ENCODE measurements at places on chromosomes 5 and 9. TPM values are rescaled to one million over a fixed set of nuclear protein-coding genes. Genes with fewer than 3 reads are reported as not detected.

GRCh38 chr5:131640043-131640856, 5.2 kb upstream of the RAPGEF6 start:
- H3K27ac ChIP-seq: no peak overlapping the region
- peaks cover 8% of the 10 kb centered on the region for H3K4me1 ChIP-seq
- peaks cover 17% of the 10 kb centered on the region for H3K36me3 ChIP-seq
- no peaks in the 10 kb centered on the region for H3K27me3 ChIP-seq
- no peak overlapping the region for H3K4me3 ChIP-seq

GRCh38 chr9:34072868-34073590, 24.3 kb upstream of the UBAP2 start:
- no peaks in the 10 kb centered on the region for H3K27me3 ChIP-seq
- H3K27ac ChIP-seq: peak overlapping the region; percentile 50
- DNase-seq: no peak
- H3K36me3 ChIP-seq: no peaks in the 10 kb centered on the region
- H3K4me3 ChIP-seq: no peak overlapping the region
- H3K4me1 ChIP-seq: no peaks in the 10 kb centered on the region

DNA sequence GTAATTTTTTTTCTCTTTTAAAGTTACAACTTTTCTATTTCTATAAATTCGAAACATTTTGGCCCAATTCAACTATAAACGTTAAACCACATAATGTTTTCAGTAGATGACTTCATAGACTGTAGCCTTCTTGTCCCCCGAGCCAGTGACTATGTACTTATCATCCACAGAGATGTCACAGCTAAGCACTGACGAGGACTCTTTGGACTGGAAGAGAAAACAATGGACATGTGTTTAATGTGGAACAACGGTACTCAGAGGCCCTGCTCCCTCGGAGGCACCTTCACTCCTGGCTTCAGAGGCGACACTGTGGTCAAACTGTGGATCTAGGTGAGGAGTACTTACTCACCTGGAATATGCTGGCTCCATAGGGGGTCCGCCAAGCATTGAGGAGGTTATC, 105.2 kb downstream of the TLE1 start:
- H3K4me3 ChIP-seq: no peak overlapping the region
- no peak for DNase-seq
- H3K4me1 ChIP-seq: peaks cover 4% of the 10 kb centered on the region
- H3K27ac ChIP-seq: no peak overlapping the region
- no peaks in the 10 kb centered on the region for H3K27me3 ChIP-seq
- H3K36me3 ChIP-seq: peaks cover 5% of the 10 kb centered on the region

DNA sequence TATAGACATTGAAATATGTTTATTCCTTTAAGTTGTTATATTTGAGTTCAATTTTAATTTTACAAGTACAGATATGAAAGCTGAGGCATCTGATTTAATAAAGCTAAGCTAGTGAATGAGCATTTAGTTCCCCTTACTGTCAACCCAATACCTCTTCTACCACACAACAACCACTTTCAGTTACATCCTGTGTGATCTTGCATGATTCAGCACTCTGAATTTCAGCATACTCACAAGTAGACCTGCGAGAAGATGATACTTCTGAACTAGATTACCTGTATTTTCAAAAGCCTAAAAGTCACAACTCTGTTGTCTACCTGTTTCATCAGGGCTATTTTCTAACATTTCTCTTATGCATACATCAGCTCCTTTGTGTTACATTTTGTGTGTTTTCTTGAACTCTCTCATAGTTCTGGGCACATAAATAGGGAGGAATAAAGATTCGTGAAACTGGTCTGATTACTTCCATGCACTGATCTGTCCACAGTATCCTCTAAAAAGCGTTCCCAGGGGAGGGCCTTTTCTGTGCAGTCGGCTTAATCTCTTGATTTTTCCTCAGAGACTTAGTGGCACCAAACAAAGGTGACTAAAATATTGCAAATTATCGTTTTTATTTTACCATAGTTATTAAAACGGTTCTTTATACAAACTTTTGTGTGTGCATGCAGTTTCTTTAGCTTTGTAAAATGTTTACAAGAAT, 2025.5 kb upstream of the NUDT12 start:
- no peaks in the 10 kb centered on the region for H3K4me1 ChIP-seq
- no peak overlapping the region for H3K4me3 ChIP-seq
- no peaks in the 10 kb centered on the region for H3K27me3 ChIP-seq

DNA sequence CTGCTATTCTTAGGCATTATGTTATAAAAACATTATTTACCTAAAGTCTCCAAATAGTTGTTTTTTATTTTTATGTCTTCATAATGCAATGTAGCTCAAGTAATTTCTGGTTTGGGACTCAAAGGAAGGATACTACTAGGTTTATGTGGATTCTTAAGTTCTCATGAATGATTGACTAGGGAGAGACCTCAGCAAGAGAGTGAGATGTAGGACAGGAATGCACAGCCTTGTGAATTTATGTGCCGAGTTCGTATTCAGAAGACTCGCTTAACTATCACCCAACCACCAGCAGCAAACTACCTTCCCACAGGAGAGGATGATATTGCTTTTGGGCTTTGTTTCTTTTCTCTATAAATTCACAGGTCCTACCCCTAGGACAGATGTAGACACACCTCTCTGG, 282.9 kb downstream of the ARHGEF28 start:
- H3K36me3 ChIP-seq: no peaks in the 10 kb centered on the region
- no peaks in the 10 kb centered on the region for H3K27me3 ChIP-seq
- no peak overlapping the region for H3K27ac ChIP-seq

GRCh38 chr5:172407822-172408221, 46.5 kb downstream of the SH3PXD2B start:
- H3K4me1 ChIP-seq: peaks cover 80% of the 10 kb centered on the region
- H3K27me3 ChIP-seq: no peaks in the 10 kb centered on the region
- H3K36me3 ChIP-seq: peaks cover 6% of the 10 kb centered on the region
- no peak for DNase-seq

GRCh38 chr9:69214939-69215338, 40.9 kb downstream of the TJP2 start:
- no peaks in the 10 kb centered on the region for H3K4me1 ChIP-seq
- H3K27me3 ChIP-seq: no peaks in the 10 kb centered on the region
- no peak for DNase-seq
- H3K27ac ChIP-seq: no peak overlapping the region
- H3K4me3 ChIP-seq: no peak overlapping the region

- no peaks in the 10 kb centered on the region for H3K27me3 ChIP-seq
- peak overlapping the region; percentile 79 for H3K27ac ChIP-seq
- DNase-seq: no peak
- no peaks in the 10 kb centered on the region for H3K36me3 ChIP-seq
- no peaks in the 10 kb centered on the region for H3K4me1 ChIP-seq
- H3K4me3 ChIP-seq: peak overlapping the region; percentile 63
These were observed 543 bp downstream of the ST8SIA4 start for GRCh38 chr5:100902440-100903038.

- H3K4me3 ChIP-seq: no peak overlapping the region
- DNase-seq: no peak
- no peaks in the 10 kb centered on the region for H3K27me3 ChIP-seq
- no peaks in the 10 kb centered on the region for H3K36me3 ChIP-seq
- peaks cover 43% of the 10 kb centered on the region for H3K4me1 ChIP-seq
- no peak overlapping the region for H3K27ac ChIP-seq
These were observed 347.6 kb downstream of the EBF1 start for GRCh38 chr5:158751961-158752655.

The HARS1 gene
- 45.4 TPM for total RNA-seq

The GNA14 gene
- 0.84 TPM for total RNA-seq

The SPATA31A3 gene
- total RNA-seq: not detected
